Urinary bladder (tissue), 4 donors: ENCODE measurements at places on chromosomes 3 and 15.

DNA sequence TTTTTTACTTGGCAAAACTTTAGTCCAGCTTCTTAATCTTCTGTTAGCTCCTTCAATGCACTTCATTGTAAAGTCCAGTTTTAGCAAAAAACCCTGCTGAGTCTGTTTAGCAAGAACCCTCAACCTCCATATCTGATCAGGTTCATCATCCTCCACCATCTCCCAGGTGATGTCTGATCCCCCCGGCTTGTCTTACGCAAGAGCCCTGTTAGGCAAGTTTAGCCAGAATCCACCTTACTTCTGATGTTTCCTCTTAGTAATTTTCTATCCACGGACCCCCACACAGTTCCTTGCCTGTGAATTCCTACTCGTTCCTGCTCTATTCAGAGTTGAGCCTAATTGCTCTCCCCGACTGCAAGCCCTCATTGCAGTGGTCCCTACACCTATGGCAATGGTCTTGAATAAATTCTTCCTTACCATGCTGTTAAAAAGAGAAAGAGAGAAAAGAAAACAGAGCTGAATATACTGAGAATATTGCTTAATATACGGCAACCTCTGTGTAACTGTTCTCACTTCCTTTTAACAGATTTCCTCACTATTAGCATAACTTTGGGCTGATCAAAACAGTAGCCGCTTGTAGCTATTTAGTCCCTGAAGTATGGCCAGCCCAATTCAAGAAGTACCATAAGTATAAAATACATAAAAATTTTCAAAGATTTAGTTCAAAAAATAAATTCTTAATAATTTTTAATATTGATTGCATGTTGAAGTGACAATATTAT, 78.7 kb upstream of the MME start:
- DNase-seq, result no peak

GRCh38 chr3:61637088-61638051, 76.0 kb downstream of the PTPRG start:
- no peak for DNase-seq

DNA sequence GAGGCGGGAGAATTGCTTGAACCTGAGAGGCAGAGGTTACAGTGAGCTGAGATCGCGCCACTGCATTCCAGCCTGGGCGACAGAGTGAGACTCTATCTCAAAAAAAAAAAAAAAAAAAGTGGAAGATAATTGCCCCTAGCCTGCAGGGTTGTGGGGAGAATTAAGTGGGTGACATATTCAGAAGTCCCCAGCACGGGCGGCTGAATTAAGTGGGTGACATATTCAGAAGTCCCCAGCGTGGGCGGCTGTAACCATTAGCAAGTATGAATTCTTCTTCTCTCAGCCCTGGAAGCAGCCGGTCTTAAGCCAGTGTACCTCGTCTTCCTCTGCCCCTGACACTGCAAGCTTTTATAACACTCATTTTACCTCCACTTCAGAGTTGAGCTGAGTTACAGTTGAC, 44.7 kb downstream of the FBLN2 start:
- no peak for DNase-seq

DNA sequence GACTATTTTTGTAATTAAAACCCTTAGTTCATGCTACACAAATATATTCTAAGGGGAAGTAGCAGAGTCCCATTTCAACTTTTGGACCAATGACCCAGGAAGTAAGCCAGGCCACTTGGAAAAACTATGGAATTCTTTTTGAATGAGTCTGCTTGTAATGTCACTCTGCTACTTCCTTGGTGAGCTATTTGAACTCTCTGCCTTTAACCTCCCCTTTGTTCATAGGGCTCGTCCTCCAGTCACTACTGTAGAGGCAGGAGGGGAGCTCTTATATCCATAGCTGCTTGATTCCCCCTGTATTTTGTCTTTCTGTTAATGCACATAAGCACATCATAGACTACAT, 119.6 kb downstream of the UACA start:
- DNase-seq, result no peak
